CD4-positive, alpha-beta T cell treated with Interferon alpha-2 for 1 hour (primary cell): ENCODE measurements at places on chromosomes 5 and 9.

DNA sequence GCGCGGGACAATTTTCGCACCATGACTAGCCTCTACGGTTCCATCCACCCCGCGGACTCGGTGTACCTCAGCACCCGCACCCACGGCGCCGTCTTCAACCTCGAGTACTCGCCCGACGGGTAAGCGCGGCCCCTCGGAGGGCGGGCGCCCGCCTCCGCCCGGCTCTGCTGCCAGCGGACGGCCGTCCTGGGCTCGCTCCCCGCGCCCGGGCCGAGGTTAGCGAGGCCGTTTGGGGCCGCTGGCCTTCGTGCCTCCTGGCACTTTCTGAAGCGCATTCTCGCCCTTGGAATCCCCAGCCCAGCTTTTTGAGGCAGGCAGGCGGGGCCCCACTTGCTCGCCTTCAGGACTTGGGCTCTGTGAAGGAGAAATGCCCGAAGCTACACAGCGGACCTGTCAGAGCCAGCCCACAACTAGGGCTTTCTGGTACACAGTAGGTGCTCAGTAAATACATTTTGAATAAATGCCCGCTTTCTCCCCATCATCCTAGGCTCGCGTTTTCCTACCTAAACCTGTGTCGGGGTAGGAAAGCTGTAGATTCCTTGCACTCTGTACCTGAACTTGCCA lies 772 bp downstream of the DCAF10 start:
- no peak for DNase-seq

DNA sequence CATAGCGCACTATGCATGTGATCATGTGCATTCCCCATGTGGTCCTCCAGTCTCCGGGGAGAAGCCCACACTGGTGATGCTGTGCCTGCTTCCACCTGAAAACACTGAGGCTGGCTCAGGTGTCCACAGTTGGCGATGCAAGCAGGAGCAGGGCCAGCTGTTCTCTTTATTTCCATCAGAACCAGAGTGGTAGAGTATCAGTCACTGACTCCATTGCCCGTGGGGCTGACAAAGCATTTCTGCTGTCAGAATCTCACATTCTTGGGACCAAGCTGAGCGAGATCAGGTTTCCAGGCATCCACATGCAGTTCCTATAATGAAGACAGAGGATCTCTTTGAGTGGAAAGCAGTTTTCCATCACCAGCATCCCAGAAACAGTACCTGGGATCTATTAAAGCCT lies 52.5 kb downstream of the GADD45G start:
- no peak for DNase-seq

DNA sequence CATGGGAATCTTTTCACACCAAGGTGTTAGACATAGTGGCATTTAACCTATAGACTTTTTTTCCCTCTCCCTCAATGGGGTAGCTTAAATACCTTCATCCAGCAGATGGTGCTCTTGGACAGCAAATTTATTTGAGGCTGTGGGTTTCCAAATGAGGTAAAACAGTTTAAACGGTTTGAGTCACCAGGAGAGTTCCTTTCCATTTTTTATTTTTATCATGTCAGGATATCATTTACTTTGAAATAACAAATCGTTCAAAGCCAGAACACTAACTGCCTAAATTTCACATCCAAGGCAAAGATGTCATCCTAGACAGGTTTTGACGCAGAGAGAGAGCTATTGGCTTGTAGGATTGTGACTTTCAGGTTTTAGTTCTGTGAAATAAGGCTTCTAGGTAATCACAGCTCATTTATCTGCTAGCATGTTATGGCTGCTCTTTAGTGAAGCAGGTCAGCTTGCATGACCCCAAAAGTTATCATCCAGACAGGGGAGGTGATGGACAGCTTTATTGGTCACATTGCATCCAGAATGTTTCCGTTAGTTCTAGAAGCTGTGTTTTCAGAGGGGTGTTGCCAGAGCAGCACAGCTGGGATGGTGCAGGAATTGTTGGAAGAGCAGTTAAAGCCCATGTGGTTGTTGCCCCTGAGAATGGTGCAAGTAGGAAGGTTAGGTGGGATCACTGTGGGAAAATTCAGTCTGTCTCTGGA lies 69.8 kb downstream of the KDM4C start:
- DNase-seq, result peak; percentile 56

- no peak for DNase-seq
Measured at GRCh38 chr5:72555871-72556270, 48.7 kb upstream of the ZNF366 start.

DNA sequence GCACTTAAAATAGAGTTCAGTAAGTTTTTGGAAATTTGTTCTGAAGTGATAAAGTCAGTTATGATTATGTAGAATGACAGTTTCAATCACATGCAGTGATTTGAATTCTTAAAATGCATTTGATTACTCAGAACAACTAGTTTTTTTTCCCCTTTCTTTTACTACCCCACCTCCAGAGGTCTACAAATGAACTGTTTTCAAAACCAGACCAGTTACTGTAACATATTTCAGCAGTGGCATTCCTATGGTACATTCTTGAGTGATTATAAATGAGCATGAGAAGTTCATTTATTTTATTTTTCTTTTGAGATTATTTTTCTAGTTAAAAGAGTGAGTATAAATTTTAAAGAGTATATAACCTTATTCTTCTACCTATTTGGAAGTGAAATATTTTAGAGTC lies 71.6 kb downstream of the NNT start:
- DNase-seq, result no peak

DNA sequence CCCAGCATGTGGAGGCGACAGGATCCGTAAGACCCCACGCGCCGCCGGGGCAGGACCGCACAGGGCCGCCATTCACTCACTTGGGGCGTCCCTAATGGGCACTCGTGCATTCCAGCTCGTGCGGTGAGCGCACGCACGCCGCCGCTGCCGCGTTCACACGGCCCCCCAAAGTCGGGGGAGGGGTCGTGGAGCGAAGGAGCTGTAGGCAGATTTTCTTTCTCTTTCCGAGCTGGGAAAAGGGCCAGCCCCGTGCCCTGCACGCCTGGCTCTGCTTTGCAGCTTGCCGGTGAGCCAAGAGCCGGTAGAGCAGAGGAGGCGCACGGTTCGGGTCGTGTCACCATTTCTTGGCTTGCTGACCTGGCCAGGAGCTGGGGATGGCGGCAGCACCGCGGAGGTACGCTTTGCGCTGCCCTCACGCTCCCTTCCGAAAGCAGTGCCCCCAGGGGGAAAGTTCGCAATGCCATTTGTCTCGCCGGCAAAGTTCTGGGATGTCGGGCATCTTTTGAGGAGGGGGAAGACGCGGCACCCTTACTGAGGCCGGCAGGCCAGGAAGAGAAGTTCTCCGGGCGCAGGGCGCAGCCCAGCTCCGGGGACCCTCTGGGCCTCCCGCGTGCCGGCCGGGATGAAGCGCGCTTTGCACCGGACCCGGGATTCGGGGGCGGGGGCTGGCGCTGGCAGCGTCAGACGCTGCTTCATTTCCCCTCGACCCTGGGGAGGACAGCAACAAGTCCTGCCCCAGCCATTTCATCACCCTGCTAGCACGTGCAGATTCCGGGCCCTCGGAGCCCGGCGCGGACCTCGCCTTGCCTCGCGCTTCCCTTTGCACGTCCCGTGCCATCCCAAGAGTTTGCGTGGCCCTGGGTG lies 898 bp downstream of the STC2 start:
- no peak for DNase-seq
